Activated CD8-positive, alpha-beta memory T cell treated with anti-CD3 and anti-CD28 coated beads, Interleukin-2, amount 10 ng/mL, durations not matched to agents 7 days and 5 days (primary cell): ENCODE measurements at places on chromosomes 16 and 17. TPM values are rescaled to one million over a fixed set of nuclear protein-coding genes. Genes with fewer than 3 reads are reported as not detected.
A peak's percentile ranks its signal among the peaks of the same experiment; 100 is the strongest.

- H3K4me3 ChIP-seq, result no peak overlapping the region
- H3K27me3 ChIP-seq, result peaks cover 25% of the 10 kb centered on the region
- no peaks in the 10 kb centered on the region for H3K36me3 ChIP-seq
- no peaks in the 10 kb centered on the region for H3K4me1 ChIP-seq
- DNase-seq, result no peak
- no peak overlapping the region for H3K27ac ChIP-seq
Observed at GRCh38 chr16:20617271-20617670, 41.1 kb upstream of the ACSM2B start.

- H3K27me3 ChIP-seq, result no peaks in the 10 kb centered on the region
- no peaks in the 10 kb centered on the region for H3K4me1 ChIP-seq
- H3K4me3 ChIP-seq, result no peak overlapping the region
- H3K27ac ChIP-seq, result no peak overlapping the region
- DNase-seq, result no peak
Observed at GRCh38 chr16:64865069-64865696, 256.7 kb downstream of the CDH11 start.

- DNase-seq, result no peak
- no peak overlapping the region for H3K27ac ChIP-seq
- H3K27me3 ChIP-seq, result no peaks in the 10 kb centered on the region
- H3K36me3 ChIP-seq, result peaks cover 1% of the 10 kb centered on the region
- no peak overlapping the region for H3K4me3 ChIP-seq
Observed at GRCh38 chr16:56355221-56355620, 70.1 kb downstream of the AMFR start.

Gene CNGB1
- not detected for total RNA-seq

- no peak for DNase-seq
- H3K4me3 ChIP-seq, result no peak overlapping the region
- no peaks in the 10 kb centered on the region for H3K36me3 ChIP-seq
- H3K4me1 ChIP-seq, result peaks cover 39% of the 10 kb centered on the region
- no peaks in the 10 kb centered on the region for H3K27me3 ChIP-seq
Observed at GRCh38 chr16:81556715-81557284, 112.2 kb downstream of the CMIP start.

DNA sequence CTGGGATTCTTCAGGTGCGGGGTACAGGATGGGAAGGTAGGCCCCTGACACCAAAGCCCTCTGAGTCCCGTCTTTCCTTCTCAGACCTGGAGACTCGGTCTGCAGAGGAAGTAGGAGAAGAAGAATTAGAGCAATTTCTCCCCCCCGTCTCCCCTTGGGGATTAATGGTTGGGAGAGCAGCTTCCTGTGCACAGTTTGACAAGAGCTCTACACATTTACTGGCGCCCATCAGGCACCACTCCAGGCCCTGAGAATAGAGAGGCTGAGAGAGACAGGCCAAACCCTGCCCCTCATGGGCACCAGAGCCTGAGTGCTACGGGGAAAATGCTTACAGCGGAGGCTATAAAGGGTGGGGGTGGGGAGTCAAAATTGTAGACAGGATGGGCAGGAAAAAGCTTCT lies 3.5 kb upstream of the C16orf74 start:
- H3K4me1 ChIP-seq, result peaks cover 35% of the 10 kb centered on the region
- DNase-seq, result no peak
- H3K27ac ChIP-seq, result no peak overlapping the region
- peaks cover 50% of the 10 kb centered on the region for H3K27me3 ChIP-seq
- no peaks in the 10 kb centered on the region for H3K36me3 ChIP-seq

DNA sequence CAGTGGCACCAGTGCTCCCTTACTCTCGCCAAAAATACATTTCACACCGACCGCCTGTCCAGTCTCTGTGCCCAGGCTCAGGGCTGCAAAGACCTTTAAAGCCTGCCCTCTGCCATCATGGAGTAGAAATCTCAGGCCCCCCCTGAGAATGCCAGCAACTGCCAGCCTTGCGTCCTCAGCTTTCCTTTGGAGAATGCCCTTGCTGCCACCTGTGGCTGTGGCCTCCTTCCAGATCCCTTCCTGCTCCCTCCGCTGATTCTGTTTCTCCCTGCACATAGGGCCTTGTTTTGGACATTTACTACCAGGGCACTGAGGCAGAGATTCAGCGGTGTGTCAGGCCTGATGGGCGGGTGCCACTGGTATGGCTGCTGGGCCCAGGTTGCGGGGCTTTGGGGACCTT lies 13.2 kb downstream of the FCSK start:
- H3K4me1 ChIP-seq, result no peaks in the 10 kb centered on the region
- H3K27ac ChIP-seq, result no peak overlapping the region
- no peaks in the 10 kb centered on the region for H3K36me3 ChIP-seq
- H3K4me3 ChIP-seq, result no peak overlapping the region

DNA sequence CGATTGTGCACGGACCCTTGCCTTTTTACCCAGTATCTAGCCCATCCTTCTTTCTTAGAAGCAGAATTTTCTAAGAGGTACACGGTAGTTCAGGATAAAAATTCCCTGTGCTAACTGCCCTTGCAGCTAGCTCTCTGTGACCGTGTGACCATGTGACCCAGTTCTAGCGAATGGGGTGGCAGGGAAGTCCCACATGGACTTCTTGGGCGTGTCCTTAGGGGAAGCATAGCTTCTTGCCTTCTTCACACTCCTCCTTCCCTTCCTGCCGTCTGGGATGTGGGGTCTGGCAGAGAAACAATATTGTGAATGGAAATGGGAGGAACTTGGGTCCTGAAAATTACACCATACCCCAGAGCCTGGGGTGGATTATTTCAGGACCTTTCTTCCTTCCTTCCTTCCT lies 670.7 kb downstream of the MAF start:
- H3K4me3 ChIP-seq, result no peak overlapping the region
- H3K27ac ChIP-seq, result no peak overlapping the region
- no peaks in the 10 kb centered on the region for H3K27me3 ChIP-seq
- H3K36me3 ChIP-seq, result peaks cover 4% of the 10 kb centered on the region

DNA sequence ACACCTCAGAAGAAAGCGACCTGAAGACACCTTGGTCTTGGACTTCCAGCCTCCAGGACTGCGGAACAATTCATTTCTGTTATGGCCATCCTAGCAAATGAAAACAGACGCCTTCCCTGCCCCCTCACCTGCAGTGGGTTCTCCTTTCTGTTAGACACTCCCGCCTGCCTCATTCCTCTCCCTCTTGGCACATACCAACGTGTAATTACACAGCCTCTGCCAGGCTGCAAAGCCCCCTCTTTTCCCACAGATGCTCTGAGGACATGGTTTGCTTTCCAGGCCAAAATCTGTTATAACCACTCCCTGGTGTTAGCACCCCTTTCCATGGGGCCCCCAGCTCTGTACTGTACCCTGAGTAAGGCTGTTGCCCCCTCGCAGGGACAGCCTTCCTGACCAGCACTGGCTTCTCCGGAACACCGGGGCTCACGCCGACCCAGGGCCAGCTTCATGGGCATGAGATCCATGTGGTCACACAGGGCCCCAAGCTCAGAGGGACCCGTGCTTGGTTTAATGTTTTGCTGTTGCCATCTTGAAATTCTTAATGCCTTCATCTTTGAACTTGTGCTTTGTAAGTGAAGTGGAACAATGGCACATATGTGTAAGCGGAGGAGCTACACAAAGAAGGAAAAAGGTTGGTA lies 64.1 kb downstream of the SDK2 start:
- no peaks in the 10 kb centered on the region for H3K36me3 ChIP-seq
- peaks cover 19% of the 10 kb centered on the region for H3K27me3 ChIP-seq
- no peaks in the 10 kb centered on the region for H3K4me1 ChIP-seq
- H3K27ac ChIP-seq, result no peak overlapping the region
- no peak for DNase-seq

GRCh38 chr17:3630781-3631180 lies 5.3 kb downstream of the SHPK start:
- no peak overlapping the region for H3K27ac ChIP-seq
- peaks cover 9% of the 10 kb centered on the region for H3K4me1 ChIP-seq
- no peaks in the 10 kb centered on the region for H3K27me3 ChIP-seq

DNA sequence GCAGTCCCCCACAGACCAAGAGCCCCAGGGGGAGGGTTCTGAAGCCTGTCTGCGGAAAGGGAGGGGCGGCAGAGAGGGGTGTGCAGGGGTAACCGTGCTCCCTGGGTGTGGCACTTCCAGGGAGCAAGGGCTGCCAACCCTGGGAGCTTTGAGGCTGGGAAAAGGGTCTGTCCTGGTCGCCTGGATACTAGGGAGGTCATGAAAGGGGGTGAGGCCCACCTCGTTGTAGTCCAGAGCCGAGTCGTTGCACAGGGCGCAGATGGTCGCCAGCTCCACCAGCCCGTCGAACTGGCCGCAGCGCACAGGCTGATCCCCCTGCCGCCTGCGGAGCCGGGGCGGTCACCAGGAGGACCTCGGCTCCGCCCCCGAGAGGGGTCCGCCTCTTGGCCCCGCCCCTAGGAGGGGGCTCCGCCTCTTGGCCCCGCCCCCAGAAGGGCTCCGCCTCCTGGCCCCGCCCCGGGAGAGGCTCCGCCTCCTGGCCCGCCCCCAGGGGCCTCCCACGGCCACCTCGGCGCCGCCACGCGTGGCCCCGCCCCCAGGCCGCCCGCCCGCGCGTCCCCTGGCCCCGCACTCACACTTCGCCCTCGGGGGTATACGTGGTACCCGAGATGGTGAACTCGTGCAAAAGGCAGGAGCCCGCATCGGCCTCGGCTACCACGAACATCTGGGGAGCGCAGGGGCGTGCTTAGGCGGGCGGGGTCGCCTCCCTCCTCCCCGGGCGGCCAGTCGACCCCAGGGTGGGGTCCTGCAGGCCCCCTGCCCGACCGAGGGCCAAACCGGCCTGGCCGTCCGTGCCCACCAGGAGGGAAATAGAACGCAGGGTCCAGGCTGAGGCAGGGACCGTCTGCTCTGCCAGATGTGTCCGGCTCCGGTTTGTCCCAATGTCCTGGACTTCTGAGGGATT lies 19.5 kb downstream of the ATP2A3 start:
- peaks cover 57% of the 10 kb centered on the region for H3K36me3 ChIP-seq
- DNase-seq, result no peak
- H3K27ac ChIP-seq, result no peak overlapping the region
- H3K4me1 ChIP-seq, result no peaks in the 10 kb centered on the region
- no peak overlapping the region for H3K4me3 ChIP-seq
- H3K27me3 ChIP-seq, result no peaks in the 10 kb centered on the region

GRCh38 chr17:79654960-79655382 lies 44.1 kb upstream of the RBFOX3 start:
- no peaks in the 10 kb centered on the region for H3K36me3 ChIP-seq
- no peak overlapping the region for H3K4me3 ChIP-seq
- no peaks in the 10 kb centered on the region for H3K4me1 ChIP-seq
- peaks cover 36% of the 10 kb centered on the region for H3K27me3 ChIP-seq

DNA sequence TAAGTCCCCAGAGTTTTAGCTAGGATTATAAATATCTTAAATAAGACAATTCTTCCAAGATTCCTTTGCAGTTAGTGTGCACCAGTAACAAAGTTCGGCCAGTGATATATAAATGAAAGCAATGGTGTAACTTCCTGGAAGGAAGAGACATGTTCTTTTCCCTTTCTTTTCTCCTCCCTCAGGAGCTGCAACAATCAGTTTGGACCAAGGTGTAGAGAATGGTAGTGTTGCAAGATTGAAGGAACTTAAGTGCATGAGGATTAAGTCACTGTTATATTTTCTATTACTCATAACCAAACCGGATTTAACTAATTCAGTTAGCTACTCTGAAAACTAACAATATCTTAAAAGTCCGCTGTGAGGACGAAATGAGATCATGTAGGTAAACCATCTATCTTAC lies 68.9 kb upstream of the KCNJ16 start:
- H3K27me3 ChIP-seq, result no peaks in the 10 kb centered on the region
- no peak overlapping the region for H3K4me3 ChIP-seq
- no peak for DNase-seq
- H3K36me3 ChIP-seq, result no peaks in the 10 kb centered on the region
- no peaks in the 10 kb centered on the region for H3K4me1 ChIP-seq
- H3K27ac ChIP-seq, result no peak overlapping the region

DNA sequence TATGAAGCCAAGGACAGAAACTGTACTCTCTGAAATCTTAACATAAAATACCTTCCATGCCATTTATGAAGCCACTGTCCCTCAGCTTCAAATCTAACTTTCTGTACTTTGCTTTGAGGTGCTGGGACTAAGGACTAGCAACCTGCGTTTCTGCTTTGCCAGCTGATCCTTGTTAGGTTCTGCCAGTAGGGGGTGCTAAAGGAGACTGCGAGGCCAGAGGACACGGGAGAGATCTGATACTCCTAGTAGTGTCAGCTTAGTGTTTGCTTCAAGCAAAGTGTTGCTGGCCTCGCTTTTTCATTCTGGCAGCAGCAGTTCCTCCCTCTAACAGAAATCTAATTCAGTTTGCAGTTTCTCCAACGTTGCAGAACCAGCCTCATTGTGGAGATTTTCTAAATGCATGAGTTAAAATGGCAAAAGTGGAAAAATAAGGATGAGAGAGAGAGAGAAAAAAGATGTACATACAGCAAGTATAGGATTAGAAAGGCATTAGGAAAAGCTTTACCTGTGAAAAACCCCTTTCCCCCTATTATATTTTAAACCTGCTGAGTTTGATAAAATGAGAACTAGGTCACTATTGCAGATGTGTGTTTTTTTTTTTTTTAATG lies 297.5 kb downstream of the CA10 start:
- DNase-seq, result no peak
- no peak overlapping the region for H3K4me3 ChIP-seq
- no peak overlapping the region for H3K27ac ChIP-seq
- H3K36me3 ChIP-seq, result no peaks in the 10 kb centered on the region
- H3K27me3 ChIP-seq, result no peaks in the 10 kb centered on the region

- peak; percentile 91 for DNase-seq
- peak overlapping the region; percentile 97 for H3K27ac ChIP-seq
- H3K36me3 ChIP-seq, result peaks cover 4% of the 10 kb centered on the region
Observed at GRCh38 chr17:63434951-63435571, 11.0 kb downstream of the CYB561 start.

GRCh38 chr16:10314811-10315210 lies 71.0 kb upstream of the ATF7IP2 start:
- no peak for DNase-seq
- H3K4me3 ChIP-seq, result no peak overlapping the region
- H3K27me3 ChIP-seq, result no peaks in the 10 kb centered on the region
- H3K4me1 ChIP-seq, result peaks cover 6% of the 10 kb centered on the region
- no peaks in the 10 kb centered on the region for H3K36me3 ChIP-seq
- H3K27ac ChIP-seq, result no peak overlapping the region

- H3K36me3 ChIP-seq, result peaks cover 2% of the 10 kb centered on the region
- no peak for DNase-seq
- peaks cover 9% of the 10 kb centered on the region for H3K4me1 ChIP-seq
- no peaks in the 10 kb centered on the region for H3K27me3 ChIP-seq
Observed at GRCh38 chr17:60630352-60630751, 30.4 kb downstream of the PPM1D start.

Gene CLDN6
- not detected for total RNA-seq

Gene TMIGD1
- not detected for total RNA-seq

- H3K27ac ChIP-seq, result no peak overlapping the region
- H3K36me3 ChIP-seq, result no peaks in the 10 kb centered on the region
- H3K4me3 ChIP-seq, result no peak overlapping the region
Observed at GRCh38 chr16:85731179-85731578, 19.7 kb downstream of the C16orf74 start.

Gene TBC1D3
- 3.7 TPM for total RNA-seq

Gene CES3
- 2.3 TPM for total RNA-seq

GRCh38 chr17:16287563-16288027 lies 65.7 kb downstream of the CENPV start:
- peak; percentile 44 for DNase-seq
- peaks cover 8% of the 10 kb centered on the region for H3K36me3 ChIP-seq
- peak overlapping the region; percentile 38 for H3K4me3 ChIP-seq
- H3K27me3 ChIP-seq, result no peaks in the 10 kb centered on the region
- H3K4me1 ChIP-seq, result peaks cover 36% of the 10 kb centered on the region
- H3K27ac ChIP-seq, result peak overlapping the region; percentile 97
